SJSA1 (cell line): ENCODE measurements at places on chromosomes 16 and 17. TPM values are rescaled to one million over a fixed set of nuclear protein-coding genes. Genes with fewer than 3 reads are reported as not detected.

GRCh38 chr16:89720813-89721545 lies at the start of the genes VPS9D1 and ZNF276:
VPS9D1 (minus strand) TSS chr16:89720898; CDS start chr16:89720861, 37 bp downstream.
ZNF276 (plus strand) TSS chr16:89721537; CDS start chr16:89721641, 104 bp downstream.
- peaks cover 30% of the 10 kb centered on the region for H3K4me1 ChIP-seq
- peak within 1 kb of the TSS; percentile 65 for H3K27ac ChIP-seq
- H3K36me3 ChIP-seq, result peaks cover 51% of the 10 kb centered on the region
- H3K4me3 ChIP-seq, result peak within 1 kb of the TSS; percentile 83
- peak; percentile 84 for DNase-seq

DNA sequence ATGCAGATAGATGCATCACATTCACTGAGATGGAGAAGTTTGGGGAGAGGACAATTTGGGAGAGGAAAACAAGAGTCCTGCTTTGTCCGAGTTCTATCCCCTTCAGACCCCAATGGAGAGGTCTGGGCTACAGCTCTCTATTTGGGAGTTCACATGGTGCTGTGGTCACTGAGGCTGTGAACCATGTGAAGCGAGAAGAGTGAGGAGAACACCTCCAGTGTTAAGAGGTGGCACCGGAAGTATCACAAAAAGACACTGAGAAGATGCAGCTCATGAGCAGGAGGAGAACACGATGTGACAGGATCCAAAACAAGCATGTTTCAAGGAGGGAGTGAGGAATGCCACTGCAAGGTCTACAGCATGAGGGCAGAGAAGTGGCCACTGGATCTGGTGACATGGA lies 39.7 kb downstream of the PIK3R5 start:
- peaks cover 16% of the 10 kb centered on the region for H3K4me1 ChIP-seq
- no peak overlapping the region for H3K27ac ChIP-seq
- H3K27me3 ChIP-seq, result no peaks in the 10 kb centered on the region
- no peak for DNase-seq
- no peak overlapping the region for H3K4me3 ChIP-seq

DNA sequence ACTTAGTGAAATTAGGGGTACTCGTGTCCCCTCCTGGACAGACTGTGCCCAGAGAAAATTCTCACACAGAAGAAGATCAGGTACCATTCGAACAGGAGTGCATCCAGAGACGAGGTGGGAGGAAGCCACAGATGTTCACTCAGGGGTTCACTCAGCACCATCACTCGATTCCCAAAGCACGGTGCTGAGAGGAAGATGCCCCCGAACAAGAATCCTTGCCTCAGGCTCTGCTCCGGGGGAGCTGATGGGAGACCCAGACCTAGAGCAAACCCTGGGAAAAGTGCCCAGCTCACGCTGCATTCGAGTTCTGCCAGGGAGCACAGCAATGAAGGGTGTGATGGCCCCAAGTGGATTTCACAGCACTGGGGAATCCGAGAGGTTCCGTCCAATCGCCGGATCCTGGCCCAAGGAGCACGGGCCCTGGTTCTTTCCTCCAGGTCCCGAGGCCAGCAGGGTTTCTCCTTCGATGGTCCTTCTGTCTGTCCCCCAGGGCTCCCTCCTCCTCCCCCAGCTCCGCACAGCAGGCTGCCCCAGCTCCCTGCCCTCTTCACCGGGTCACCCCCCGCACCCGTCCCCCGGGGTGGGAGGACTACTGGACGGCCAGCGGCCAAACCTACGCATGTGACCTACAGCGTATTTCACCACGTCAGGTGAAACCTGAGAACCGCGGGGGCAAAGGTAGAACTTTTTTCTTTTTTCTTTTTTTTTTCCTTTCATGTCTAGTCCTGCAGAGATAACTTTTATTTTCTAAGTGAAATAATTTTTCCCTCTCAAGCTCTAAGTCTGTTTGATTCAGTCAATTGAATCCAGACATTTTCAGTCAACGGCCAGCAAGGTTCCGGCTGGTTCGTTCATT lies 10.2 kb upstream of the UBE2I start:
- H3K36me3 ChIP-seq, result no peaks in the 10 kb centered on the region
- H3K27me3 ChIP-seq, result peaks cover 26% of the 10 kb centered on the region
- no peak for DNase-seq
- H3K27ac ChIP-seq, result no peak overlapping the region

DNA sequence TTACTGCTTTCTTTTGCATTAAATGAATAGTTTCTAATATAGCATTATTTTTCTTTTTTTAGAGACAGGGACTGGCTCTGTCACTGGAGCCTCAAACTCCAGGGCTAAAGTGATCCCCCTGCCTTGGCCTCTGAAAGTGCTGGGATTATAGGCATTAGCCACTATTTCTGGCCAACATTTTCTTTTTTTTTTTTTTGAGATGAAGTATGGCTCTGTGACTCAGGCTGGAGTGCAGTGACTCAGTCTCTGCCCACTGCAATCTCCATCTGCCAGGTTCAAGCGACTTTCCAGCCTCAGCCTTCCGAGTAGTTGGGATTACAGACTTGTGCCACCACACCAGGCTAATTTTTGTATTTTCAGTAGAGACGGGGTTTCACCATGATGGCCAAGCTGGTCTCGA lies 2.0 kb upstream of the DUXB start:
- H3K4me3 ChIP-seq, result no peak overlapping the region
- H3K27ac ChIP-seq, result no peak overlapping the region
- no peaks in the 10 kb centered on the region for H3K36me3 ChIP-seq
- no peak for DNase-seq

GRCh38 chr16:57534337-57534880 lies 2.0 kb downstream of the CCDC102A start:
- peak; percentile 39 for DNase-seq
- no peaks in the 10 kb centered on the region for H3K36me3 ChIP-seq
- peaks cover 33% of the 10 kb centered on the region for H3K4me1 ChIP-seq

Gene TEFM
- 11.7 and 14.1 TPM in 2 replicates for total RNA-seq

- peak overlapping the region; percentile 24 for H3K4me3 ChIP-seq
- DNase-seq, result peak; percentile 79
- peaks cover 37% of the 10 kb centered on the region for H3K4me1 ChIP-seq
- H3K27me3 ChIP-seq, result peaks cover 69% of the 10 kb centered on the region
- H3K36me3 ChIP-seq, result no peaks in the 10 kb centered on the region
Observed at GRCh38 chr17:79810130-79811010, 13.5 kb upstream of the CBX8 start.

DNA sequence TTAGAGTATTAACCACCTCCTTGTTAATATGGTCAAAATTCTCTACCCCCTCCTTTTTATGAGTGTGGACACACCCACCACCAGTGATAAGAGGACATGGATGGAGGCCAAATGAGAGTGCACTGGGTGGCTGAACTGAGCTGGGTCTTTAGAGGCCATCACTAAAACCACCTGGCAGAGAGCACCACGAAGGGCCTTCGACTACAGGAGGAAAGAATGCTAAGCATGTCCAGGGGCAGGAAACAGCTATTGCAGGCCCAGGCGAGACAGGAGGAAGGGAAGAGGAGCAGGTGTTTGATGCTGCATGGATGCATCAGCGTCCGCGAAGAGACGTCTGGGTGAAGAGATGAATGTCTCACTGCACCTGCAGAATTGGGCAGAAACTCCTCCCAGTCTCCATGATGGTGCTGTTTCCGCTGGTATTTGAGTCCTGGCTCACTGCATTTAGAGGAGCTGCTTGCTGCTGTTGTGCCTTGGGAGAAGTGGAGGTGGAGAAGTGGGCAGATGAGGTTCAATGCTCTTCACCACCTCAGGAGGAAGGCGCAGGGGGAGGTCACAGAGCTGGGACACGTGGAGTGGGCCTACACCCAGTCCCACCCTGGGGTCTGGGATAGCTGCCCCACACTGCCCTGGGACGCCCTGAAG lies 33.2 kb downstream of the SPHK1 start:
- no peak for DNase-seq
- no peak overlapping the region for H3K27ac ChIP-seq
- H3K4me3 ChIP-seq, result no peak overlapping the region
- H3K27me3 ChIP-seq, result no peaks in the 10 kb centered on the region
